NCI-H526 (cell line): ENCODE measurements at places on chromosomes 5 and 9.

DNA sequence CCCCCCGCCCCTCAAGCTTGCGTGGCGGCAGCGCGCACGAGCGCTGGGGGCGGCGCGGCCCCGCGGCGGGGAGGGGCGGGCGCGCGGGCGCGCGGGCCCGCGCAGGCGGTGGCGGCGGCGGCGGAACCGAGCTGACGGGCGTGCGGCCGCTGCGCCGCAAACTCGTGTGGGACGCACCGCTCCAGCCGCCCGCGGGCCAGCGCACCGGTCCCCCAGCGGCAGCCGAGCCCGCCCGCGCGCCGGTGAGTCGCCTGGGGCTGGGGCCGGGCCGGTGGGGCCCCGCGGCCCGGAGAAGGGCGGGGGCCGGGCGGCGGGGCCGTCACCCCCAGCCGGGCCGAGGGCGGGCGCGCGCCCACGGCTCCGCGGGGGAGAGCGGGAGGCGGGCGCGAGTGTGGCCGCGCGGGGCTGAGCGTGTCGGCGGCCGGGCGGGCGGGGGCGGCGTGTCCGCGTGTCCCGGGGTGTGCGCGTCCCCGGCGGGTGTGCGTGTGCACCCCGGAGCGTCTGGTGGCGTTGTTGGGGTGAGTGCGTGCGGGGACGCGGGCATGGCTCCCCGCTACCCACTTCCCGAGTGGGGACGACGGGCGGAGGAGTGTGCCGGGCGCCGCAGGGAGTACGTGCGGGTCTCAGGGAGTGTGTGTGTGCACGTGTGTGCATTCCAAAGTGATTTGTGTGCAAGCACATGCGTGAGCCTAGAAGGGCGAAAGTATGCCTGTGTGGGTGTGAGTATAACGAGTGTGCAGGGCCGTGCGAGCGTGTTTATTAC is at the start of gene NEK6:
Gene NEK6 (plus strand): TSS at position 106 of the 763 bp plus-strand sequence. CDS start 44,016 bp downstream, outside the sequence.
- DNase-seq, result no peak

DNA sequence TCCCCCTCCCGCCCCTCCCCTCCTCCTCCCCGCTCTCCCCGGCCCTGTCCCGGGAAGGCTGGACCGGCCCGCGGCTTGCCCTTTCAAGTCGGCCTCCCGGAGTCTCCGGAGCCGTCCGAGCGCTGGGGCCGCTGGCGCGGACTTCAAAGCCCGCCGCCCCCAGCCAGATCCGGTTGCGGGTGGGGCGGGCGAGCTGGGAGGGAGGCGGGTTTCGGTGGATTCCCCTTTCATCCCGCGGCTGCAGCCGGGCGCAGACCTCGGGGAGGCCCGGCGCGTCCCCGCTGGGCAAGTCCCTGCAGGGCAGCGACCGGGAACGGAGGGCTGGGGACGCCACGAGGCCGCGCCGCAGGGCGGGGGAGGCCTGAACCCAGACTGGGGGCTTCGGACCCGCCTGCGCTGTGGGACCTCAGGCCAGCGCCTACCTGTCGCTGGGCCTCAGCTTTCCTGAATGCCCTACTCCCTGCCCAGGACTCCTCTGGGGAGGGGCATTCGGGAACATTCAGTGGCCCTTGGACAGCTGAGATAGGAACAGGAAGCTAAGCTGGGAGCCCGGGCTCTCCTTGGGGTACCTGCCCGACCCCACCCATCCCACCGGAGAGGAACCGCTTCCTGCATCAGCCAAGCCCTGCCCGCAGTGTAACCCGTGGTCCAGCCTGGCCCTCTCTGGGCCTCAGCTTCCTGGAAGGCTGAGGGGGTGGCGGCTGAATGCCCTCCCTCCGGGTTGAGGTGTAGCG is 23.4 kb downstream of the C9orf50 start:
- no peak for DNase-seq

DNA sequence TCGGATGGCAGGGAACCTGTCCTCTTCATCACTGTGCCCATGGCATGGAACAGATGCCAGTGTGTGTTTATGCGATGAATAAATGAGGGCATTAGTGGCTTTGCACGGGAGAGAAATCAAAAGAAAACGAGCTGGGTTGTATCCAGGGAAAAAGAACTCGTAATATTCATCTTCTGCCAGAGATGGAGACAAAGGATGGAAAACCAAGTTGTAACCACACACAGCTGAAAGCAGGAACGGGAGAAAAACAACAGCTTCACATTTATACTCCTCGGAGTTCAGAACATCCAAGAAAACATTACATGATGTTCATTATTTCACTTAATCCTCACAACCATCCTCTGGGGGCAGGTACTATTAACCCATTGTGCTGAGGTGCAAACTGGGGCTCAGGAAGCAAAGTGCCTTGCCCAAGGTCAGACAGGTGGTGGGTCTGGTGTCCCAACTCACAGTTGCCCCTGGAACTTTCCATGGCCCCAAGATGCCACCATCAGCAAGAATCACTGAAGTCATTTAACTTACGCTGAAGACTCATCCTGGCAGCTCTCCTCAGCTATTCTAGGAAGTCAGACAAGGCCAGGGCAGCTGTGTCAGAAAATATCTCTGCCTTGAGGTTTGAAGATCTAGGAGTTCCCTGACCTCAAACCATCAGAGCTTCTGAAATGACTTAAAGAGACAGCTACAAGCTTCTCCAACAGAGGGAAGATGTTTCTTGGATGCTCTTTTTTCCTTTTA is 250.4 kb downstream of the NSG2 start:
- no peak for DNase-seq

- DNase-seq, result no peak
These were observed 136.6 kb upstream of the COL5A1 start for GRCh38 chr9:134505032-134505431.

GRCh38 chr5:93566091-93566490 is 14.9 kb downstream of the NR2F1-AS1 start:
- no peak for DNase-seq

DNA sequence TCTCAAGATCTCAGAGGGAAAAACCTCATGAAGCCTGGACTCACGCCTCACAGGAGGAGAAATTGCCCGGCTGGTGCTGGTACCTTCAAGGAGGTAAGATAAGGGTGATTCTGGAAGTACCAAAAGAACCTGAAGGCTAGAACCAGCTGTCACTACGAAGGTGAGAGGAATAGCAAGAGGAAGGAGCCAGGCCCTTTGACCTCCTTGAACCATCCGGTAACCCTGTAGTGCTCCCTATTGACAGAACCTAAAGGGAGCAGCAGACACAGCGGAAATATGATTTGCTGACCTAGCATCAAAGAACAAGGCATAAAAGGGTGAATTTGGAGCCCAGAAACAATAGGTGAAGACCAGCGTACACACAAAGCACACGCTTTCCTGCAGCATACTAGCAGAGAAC is 92.2 kb downstream of the DOCK8 start:
- peak; percentile 35 for DNase-seq

DNA sequence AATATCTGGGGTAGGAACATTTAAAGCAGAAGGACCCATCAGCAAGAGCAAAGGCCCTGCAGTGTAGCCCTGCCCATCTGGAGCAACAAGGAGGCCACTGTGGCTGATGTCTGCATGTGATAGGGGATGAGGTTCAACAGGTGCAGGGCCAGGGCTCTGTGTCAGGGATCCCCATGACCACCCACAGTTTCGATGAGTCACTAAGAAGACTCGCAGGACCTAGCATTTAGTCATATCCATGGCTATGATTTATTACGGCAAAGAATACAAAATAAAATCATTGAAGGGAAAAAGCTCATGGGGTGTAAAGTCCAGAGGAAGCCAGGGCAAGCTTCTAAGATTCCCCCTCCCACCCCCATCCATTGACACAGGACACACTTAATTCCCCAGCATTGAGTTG is 188.6 kb downstream of the ADGRV1 start:
- DNase-seq, result no peak

DNA sequence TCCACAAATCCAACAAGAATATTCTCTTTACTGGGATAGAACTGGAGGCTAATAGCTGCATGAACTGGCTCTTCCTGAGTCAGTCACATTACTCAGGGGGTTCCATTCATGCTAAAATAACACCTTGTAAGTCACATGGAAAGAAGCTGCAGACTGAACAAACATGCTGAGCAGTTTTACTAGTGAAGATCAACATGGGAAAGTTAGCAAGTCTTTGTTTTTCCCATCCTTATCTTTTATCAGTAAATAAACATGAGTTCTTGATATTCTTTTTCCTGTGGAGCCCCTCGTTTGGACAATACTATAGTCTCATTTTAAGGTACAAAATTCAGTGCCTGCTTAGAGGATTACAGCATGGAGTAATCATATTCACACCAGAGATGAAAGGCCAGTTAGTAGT is 43.7 kb upstream of the TEK start:
- no peak for DNase-seq

GRCh38 chr9:131289301-131290035 is at the start of gene PLPP7:
PLPP7 (plus strand) TSS chr9:131289723; CDS start chr9:131289998, 275 bp downstream.
- DNase-seq, result no peak

DNA sequence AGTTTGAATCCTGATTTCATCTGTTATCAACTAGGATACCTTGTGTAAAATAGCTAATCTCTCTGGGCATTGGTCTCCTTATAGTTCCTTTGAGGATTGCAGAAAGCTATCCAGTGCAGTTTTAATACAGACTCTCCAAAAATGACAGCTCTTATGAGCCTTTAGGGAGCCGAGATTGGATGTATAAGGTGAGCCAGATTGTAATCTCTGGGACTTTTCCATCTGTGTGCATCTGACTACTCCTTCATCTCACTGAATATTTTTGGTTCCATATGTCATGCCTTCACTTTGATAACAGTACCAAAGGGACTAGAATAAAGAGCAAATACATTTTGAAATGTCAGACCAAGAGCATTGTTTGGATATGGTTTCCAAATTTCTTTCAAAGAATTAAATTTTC is 367.2 kb downstream of the TMEM232 start:
- no peak for DNase-seq

GRCh38 chr5:132414634-132415378 is 45.3 kb downstream of the SLC22A5 start:
- no peak for DNase-seq

- DNase-seq, result peak; percentile 46
These were observed 390.2 kb downstream of the TLR4 start for GRCh38 chr9:118094387-118094786.

GRCh38 chr5:36459176-36460135 is 146.9 kb upstream of the SLC1A3 start:
- peak; percentile 12 for DNase-seq

DNA sequence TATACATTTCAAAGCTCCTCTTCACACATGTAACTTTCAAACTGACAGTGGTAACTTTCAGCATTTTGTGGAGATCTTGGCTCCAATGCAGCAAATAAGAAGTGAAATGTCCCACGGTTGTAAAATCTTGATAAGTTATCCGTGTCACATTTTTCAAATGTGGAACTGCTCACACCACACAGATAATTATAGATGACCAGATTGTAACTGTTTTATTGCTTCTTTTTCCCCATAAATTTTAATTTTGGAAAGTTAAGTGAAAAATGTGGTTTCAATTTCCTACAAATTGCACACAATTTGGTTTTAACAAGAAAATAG is 347.1 kb downstream of the EBF1 start:
- no peak for DNase-seq

GRCh38 chr9:12730198-12730597 is 37.0 kb downstream of the TYRP1 start:
- DNase-seq, result no peak

GRCh38 chr5:55564721-55565120 is 30.0 kb upstream of the PLPP1 start:
- no peak for DNase-seq

- DNase-seq, result no peak
These were observed 44.4 kb upstream of the DAB2 start for GRCh38 chr5:39469176-39469575.

GRCh38 chr9:136053757-136054142 is 41.3 kb downstream of the NACC2 start:
- no peak for DNase-seq
